AG09309 (cell line): ENCODE measurements at places on chromosomes 11 and 22.
A peak's percentile ranks its signal among the peaks of the same experiment; 100 is the strongest.

- no peak for DNase-seq
These were observed 589 bp upstream of the NDUFC2 start for GRCh38 chr11:78080084-78080817.

- DNase-seq = no peak
These were observed 172.0 kb upstream of the ARHGAP42 start for GRCh38 chr11:100515087-100515486.

- no peak for DNase-seq
These were observed 50.2 kb downstream of the IGF2 start for GRCh38 chr11:2088746-2089535.

- peak; percentile 77 for DNase-seq
These were observed 46.6 kb upstream of the WNT7B start for GRCh38 chr22:46023558-46023981.

- DNase-seq = no peak
These were observed 18.6 kb upstream of the NXPE4 start for GRCh38 chr11:114614127-114614720.
